CD8-positive, alpha-beta memory T cell (primary cell): ENCODE measurements at places on chromosomes 4 and X.

GRCh38 chr4:181030961-181031360, 1212.2 kb upstream of the TENM3 start:
- no peak for DNase-seq

- no peak for DNase-seq
Observed at GRCh38 chrX:142671036-142671435, 354.7 kb upstream of the SPANXN4 start.

- DNase-seq: no peak
Observed at GRCh38 chr4:12379191-12379590, 950.5 kb upstream of the HS3ST1 start.

DNA sequence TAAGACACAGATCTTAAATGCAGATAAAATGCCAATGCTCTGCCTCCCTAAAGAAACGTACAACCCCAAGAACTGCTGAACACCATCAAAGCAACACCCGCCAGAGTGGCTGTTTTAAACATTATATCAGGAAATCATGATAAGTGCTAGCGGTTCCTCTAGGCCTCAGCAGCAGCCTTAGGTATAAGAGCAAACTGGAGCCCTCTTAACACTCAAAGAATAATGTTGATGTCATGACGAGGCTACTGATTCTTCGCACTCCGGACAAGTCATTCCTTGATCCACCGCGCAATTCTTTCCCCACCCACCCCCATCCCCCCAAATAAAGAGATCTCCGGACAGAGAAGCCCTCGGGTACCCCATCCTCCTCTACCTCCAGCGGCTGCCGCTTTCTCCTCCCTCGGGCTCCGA, 507 bp downstream of the LIN54 start:
- no peak for DNase-seq

GRCh38 chr4:168269896-168270295, 48.7 kb downstream of the DDX60 start:
- DNase-seq: no peak

- DNase-seq: no peak
Observed at GRCh38 chr4:52477191-52477780, 181.8 kb downstream of the USP46 start.

DNA sequence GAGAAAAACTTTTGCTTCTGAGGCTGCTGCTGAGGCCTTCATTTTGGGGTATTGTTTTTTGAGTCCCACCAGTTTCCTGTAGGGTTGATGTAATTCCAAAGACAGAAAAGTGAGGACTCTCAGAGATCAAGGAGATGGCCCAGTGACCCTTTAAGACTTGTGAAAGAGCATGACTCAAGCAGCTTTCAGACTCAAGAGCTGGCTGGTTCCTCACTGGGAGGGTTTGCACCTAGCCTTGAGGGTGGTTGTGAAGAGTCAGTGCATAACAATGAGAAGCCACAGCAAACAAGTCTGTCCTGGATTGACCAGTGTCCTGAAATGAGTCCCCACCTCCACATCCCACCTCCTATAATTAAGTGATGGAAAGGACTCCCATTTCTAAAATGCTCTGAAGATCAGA, 89.2 kb downstream of the NHS start:
- no peak for DNase-seq

GRCh38 chr4:169337510-169337909, 66.8 kb upstream of the SH3RF1 start:
- DNase-seq: no peak

GRCh38 chrX:133563705-133564104, 148.4 kb upstream of the GPC4 start:
- DNase-seq: no peak

GRCh38 chr4:185869427-185869826, 57.4 kb upstream of the SORBS2 start:
- DNase-seq: no peak

- no peak for DNase-seq
Observed at GRCh38 chr4:96654045-96654444, 814.2 kb downstream of the PDHA2 start.

DNA sequence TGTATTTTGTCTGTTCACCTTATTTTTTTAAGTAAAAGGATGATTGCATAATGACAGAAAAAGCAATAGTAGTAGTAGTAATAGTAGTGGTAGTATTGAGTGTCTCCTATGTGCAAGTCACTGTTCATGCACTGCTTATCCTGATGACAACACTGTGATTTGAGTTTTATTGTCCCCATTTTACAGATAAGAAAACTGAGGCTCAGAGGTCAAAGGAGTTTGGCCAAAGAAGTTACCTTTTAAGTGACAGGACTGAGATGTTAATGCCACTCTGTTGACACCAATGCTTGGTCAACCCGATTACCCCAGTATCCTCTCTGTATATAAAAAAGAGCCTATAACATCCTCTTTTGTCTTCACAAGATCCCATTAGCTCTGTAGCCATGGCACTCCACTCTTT, 100.5 kb upstream of the FRMPD3 start:
- DNase-seq: no peak
